ENCODE measurements at places on chromosomes 13 and 19. TPM values are rescaled to one million over a fixed set of nuclear protein-coding genes. Genes with fewer than 3 reads are reported as not detected.

Gene IGFL3
- not detected for total RNA-seq

Gene PNMA8B
- total RNA-seq: 5.3 TPM

Gene USP12
- total RNA-seq: 21.4 TPM

Gene MUC16
- total RNA-seq: not detected

Gene PEAK3
- not detected for total RNA-seq

Gene ADGRE2
- not detected for total RNA-seq

Gene SHISA2
- 1.7 TPM for total RNA-seq

Gene LENG9
- total RNA-seq: 2.5 TPM

Gene KIR2DL3
- total RNA-seq: not detected

Gene LYL1
- 0.30 TPM for total RNA-seq

Gene GJA3
- total RNA-seq: not detected

Gene OR10H1
- not detected for total RNA-seq

Gene PCDH20
- 0.18 TPM for total RNA-seq

Gene KLK11
- not detected for total RNA-seq

Gene MFSD12
- total RNA-seq: 79.1 TPM

Gene FBXO17
- total RNA-seq: 30.9 TPM

Gene KLK12
- total RNA-seq: not detected

Gene PSG2
- not detected for total RNA-seq

Gene MEIOSIN
- total RNA-seq: not detected

Measured in neural crest cell (in vitro differentiated cells).